ENCODE measurements at places on chromosomes 16 and 17. TPM values are rescaled to one million over a fixed set of nuclear protein-coding genes. Genes with fewer than 3 reads are reported as not detected.

GRCh38 chr16:4522051-4522581 is 16.5 kb downstream of the CDIP1 start:
- H3K4me3 ChIP-seq = no peak overlapping the region
- no peaks in the 10 kb centered on the region for H3K27me3 ChIP-seq
- DNase-seq = peak; percentile 42
- peaks cover 13% of the 10 kb centered on the region for H3K4me1 ChIP-seq
- H3K36me3 ChIP-seq = no peaks in the 10 kb centered on the region
- H3K27ac ChIP-seq = no peak overlapping the region

DNA sequence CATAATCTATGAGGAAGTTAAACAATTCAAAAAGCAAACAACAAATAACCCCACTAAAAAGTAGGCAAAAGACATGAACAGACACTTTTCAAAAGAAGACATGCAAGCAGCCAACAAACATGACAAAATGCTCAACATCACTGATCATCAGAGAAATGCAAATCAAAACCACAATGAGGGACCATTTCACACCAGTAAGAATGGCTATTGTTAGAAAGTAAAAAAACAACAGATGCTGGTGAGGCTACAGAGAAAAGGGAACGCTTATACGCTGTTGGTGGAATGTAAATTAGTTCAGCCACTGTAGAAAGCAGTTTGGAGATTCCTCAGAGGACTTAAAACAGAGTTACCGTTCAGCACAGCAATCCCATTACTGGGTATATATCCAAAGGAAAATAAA is 24.4 kb downstream of the TNFRSF13B start:
- no peak for DNase-seq
- no peaks in the 10 kb centered on the region for H3K36me3 ChIP-seq
- H3K4me1 ChIP-seq = no peaks in the 10 kb centered on the region
- H3K27ac ChIP-seq = no peak overlapping the region

KRTAP17-1 gene
- not detected for total RNA-seq

RPRML gene
- total RNA-seq = not detected

AP1G1 gene
- 111 TPM for total RNA-seq

DNA sequence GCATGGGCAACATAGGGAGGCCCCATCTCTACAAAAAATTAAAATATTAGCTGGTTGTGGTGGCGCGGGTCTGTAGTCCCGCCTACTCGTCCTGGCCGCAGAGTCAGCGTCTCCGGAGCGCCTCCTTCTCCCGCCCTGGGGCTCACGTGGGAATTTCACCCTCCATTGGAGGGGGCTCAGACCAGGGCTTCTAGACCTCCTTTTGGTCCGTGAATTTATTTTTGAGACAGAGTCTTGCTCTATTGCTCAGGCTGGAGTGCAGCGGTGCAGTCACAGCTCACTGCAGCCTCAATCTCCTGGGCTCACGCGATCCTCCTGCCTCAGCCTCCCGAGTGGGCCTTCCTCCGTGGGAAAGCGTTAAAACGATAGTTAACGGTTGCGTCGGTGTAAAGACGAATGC is 394 bp upstream of the NME4 start:
- H3K4me3 ChIP-seq = peak overlapping the region; percentile 60
- DNase-seq = peak; percentile 80
- no peak overlapping the region for H3K27ac ChIP-seq
- no peaks in the 10 kb centered on the region for H3K27me3 ChIP-seq
- H3K4me1 ChIP-seq = no peaks in the 10 kb centered on the region
- H3K36me3 ChIP-seq = no peaks in the 10 kb centered on the region

NOL3 gene
- total RNA-seq = 36.4 TPM

DNA sequence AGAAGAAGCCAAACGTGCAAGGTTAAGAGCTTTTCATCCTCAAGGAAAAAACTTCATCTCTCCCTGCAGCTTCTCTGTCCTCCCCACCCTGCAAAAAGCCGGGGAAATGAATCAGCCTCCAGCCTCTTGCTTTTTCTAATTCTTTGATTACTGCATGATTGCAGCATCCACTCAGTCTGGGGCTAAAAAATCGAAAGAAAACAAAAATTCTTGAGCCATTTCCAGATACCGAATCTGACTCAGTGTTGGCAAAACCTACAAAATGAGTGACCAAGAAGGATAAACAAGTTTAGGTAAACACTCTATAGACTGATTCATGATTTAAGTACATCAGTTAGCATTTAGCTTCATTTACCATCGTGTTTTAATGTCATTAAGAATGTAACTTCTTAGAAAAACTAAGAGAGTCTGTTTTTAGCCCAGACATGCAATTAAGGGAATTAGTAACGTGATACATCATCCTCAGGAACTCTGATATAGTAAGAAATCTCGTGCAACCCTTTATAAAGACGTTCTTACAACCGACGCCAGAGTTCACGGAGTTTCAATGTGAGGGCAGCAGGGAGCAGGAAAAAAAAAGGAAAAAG is 287.3 kb upstream of the FOXF1 start:
- no peak for DNase-seq
- peaks cover 27% of the 10 kb centered on the region for H3K27me3 ChIP-seq
- H3K27ac ChIP-seq = no peak overlapping the region
- H3K36me3 ChIP-seq = no peaks in the 10 kb centered on the region

SMPD3 gene
- 0.72 TPM for total RNA-seq

DNA sequence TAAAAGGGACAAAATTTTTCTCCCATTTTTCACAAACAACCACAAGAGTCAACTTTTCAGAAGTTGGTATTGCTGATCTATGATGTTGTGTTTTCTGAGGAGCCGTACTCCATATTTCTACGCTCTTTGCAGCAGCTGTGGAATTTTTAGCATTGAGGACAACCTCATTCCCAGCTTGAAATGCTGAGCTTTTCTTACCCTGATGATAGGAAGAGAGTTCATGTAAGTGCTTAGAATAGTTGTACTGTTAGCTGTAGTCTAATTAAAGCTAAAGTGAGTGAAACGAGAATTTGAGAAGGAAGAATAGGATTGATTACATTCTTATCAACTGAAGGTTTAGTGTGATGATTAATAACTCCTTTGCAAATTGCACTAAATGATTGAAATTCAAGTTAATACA is 72.3 kb downstream of the NF1 start:
- H3K36me3 ChIP-seq = no peaks in the 10 kb centered on the region
- no peak overlapping the region for H3K4me3 ChIP-seq
- no peak for DNase-seq
- no peak overlapping the region for H3K27ac ChIP-seq
- H3K4me1 ChIP-seq = no peaks in the 10 kb centered on the region

GRCh38 chr17:2419486-2419885 is 18.6 kb upstream of the MNT start:
- no peak for DNase-seq
- no peak overlapping the region for H3K4me3 ChIP-seq
- H3K36me3 ChIP-seq = peaks cover 8% of the 10 kb centered on the region
- H3K27ac ChIP-seq = peak overlapping the region; percentile 70
- H3K4me1 ChIP-seq = no peaks in the 10 kb centered on the region
- no peaks in the 10 kb centered on the region for H3K27me3 ChIP-seq

- H3K4me3 ChIP-seq = peak overlapping the region; percentile 98
- H3K4me1 ChIP-seq = no peaks in the 10 kb centered on the region
- H3K36me3 ChIP-seq = no peaks in the 10 kb centered on the region
- no peaks in the 10 kb centered on the region for H3K27me3 ChIP-seq
- no peak for DNase-seq
These were observed 738 bp upstream of the XPO6 start for GRCh38 chr16:28212532-28212873.

TNS4 gene
- 0.31 TPM for total RNA-seq

- DNase-seq = no peak
- H3K4me3 ChIP-seq = no peak overlapping the region
- H3K36me3 ChIP-seq = no peaks in the 10 kb centered on the region
- no peaks in the 10 kb centered on the region for H3K27me3 ChIP-seq
- H3K4me1 ChIP-seq = no peaks in the 10 kb centered on the region
These were observed 32.6 kb downstream of the NUBP1 start for GRCh38 chr16:10776280-10776679.

EME1 gene
- total RNA-seq = 1.0 TPM

- peak overlapping the region; percentile 74 for H3K27ac ChIP-seq
- H3K36me3 ChIP-seq = no peaks in the 10 kb centered on the region
- H3K27me3 ChIP-seq = no peaks in the 10 kb centered on the region
- peaks cover 18% of the 10 kb centered on the region for H3K4me1 ChIP-seq
These were observed 45.5 kb downstream of the CYTH1 start for GRCh38 chr17:78736526-78737079.

DNA sequence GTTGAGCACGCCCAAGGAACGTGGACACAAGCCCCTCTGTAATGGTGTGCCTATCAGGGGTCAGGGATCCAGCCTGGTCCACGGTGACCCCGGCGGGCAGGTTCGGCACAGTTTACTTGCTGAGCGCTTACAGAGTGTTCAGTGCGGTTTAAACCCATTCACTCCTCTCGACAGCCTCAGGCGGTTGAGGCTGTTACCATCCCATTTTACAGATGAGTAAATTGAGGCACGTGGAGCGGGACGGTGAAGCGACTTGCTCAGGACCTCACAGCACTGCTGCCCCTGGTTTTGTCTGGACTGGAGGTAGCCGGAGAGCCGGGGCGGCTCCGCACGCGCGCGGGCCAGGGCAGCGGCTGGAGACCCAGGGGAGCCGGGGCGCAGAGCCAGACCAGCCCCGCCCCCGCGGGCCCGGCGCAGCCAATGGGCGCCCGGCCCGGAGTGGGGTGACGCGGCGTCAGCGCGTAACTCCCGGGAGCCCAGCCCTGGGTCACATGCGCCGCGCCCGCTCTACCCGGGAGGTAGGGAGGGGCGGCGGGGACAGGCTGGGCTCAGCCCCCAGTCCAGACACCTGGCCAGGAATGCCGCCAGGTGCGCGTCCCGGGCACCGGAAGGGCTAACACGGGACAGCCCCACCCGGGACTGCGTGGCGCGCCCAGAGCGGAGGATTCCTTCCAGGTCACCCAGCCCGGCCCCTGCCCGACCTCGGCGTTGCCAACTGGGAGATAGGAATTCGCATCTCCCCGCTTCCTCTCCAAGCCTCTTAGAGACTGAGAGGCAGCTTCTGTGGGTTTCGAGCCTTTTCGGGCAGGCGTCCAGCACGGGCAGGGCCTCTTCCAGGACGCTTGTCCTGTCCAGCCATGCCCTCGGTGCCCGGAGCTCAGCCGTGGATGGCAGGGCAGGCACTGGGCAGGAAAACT is 3.3 kb upstream of the SREBF1 start:
- H3K36me3 ChIP-seq = no peaks in the 10 kb centered on the region
- DNase-seq = peak; percentile 97
- H3K27ac ChIP-seq = peak overlapping the region; percentile 99
- H3K4me3 ChIP-seq = peak overlapping the region; percentile 65
- H3K4me1 ChIP-seq = no peaks in the 10 kb centered on the region
- H3K27me3 ChIP-seq = no peaks in the 10 kb centered on the region

RHBDL3 gene
- total RNA-seq = 0.13 TPM

DNA sequence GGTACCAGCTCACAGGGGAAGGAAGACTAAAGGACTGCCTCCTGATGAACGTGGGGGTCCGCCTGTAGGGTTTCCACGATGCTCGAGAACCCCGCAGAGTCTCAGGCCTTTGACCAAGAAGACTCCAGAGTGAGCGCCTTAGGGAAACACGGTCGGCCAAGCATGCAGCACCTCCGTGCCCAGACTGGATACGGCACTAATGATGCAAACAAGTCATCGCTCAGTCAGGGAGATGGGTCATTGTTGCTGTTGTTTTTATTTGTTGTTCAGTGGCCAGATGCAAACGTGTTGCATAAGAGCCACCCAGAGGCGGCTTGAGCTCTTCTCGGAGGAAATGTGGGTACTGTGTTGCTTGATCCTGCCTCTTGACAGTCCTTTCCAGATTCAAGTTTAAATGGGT is 19.3 kb upstream of the RBFOX3 start:
- no peak overlapping the region for H3K27ac ChIP-seq
- no peak overlapping the region for H3K4me3 ChIP-seq
- no peak for DNase-seq
- no peaks in the 10 kb centered on the region for H3K4me1 ChIP-seq
- no peaks in the 10 kb centered on the region for H3K27me3 ChIP-seq

DNA sequence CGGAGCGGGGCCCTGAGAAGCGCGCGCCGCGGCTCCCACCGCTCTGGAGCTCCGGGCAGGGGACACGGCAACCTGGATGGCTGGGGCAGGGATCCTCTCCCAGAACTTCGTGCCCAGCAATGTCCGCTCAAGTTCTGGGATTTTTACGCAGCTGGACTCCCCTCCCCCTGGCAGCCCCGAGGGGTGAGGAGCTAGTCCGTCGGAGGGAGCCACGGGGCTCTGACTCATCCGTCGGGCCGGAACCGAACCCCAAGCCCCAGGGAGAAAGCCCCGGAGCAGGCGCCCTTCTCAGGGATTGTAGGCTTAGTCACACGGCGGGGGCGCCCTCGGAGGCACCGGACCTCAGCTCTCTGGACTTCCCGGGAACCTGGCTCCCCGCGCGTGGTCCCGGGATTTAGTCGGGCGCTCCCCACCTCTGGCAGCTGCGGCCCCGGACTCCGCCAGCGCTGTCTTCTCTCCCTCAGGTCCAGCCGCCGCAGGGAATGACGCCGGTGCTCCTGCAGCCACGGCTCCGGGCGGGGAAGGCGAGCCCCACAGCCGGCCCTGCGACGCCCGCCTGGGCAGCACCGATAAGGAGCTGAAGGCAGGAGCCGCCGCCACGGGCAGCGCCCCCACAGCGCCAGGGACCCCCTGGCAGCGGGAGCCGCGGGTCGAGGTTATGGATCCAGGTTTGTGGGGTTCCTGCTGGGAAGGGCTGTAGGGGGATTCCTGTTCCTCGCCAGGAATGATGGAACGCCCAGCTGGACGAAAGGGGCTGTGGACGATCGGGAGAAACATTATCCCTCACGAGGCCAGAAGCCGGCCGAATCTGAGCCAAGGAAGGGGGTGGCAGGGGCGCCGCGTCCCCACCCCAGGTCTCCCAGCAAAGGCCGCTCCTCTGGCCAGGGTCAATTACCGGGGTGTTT is 830 bp downstream of the SPHK1 start:
- no peaks in the 10 kb centered on the region for H3K27me3 ChIP-seq
- no peak overlapping the region for H3K4me3 ChIP-seq
- H3K36me3 ChIP-seq = no peaks in the 10 kb centered on the region
- H3K4me1 ChIP-seq = no peaks in the 10 kb centered on the region
- H3K27ac ChIP-seq = no peak overlapping the region

WDR81 gene
- total RNA-seq = 28.5 TPM

CYTH1 gene
- 59.7 TPM for total RNA-seq

- H3K27me3 ChIP-seq = no peaks in the 10 kb centered on the region
- peaks cover 29% of the 10 kb centered on the region for H3K4me1 ChIP-seq
- H3K4me3 ChIP-seq = no peak overlapping the region
- no peaks in the 10 kb centered on the region for H3K36me3 ChIP-seq
- no peak overlapping the region for H3K27ac ChIP-seq
These were observed 23.8 kb upstream of the SUPT4H1 start for GRCh38 chr17:58375811-58376210.

- peaks cover 8% of the 10 kb centered on the region for H3K36me3 ChIP-seq
- DNase-seq = peak; percentile 27
- H3K27ac ChIP-seq = no peak overlapping the region
- H3K4me1 ChIP-seq = peaks cover 6% of the 10 kb centered on the region
These were observed 7.1 kb downstream of the NKIRAS2 start for GRCh38 chr17:42026857-42027589.

GRCh38 chr16:53089434-53090285 is 34.9 kb downstream of the CHD9 start:
- peak overlapping the region; percentile 90 for H3K27ac ChIP-seq
- H3K36me3 ChIP-seq = no peaks in the 10 kb centered on the region
- peaks cover 26% of the 10 kb centered on the region for H3K4me1 ChIP-seq
- no peaks in the 10 kb centered on the region for H3K27me3 ChIP-seq
- DNase-seq = no peak
- H3K4me3 ChIP-seq = no peak overlapping the region

Data from kidney (tissue), 22 donors.